ENCODE measurements at places on chromosomes 2 and 18.
A peak's percentile ranks its signal among the peaks of the same experiment; 100 is the strongest.

DNA sequence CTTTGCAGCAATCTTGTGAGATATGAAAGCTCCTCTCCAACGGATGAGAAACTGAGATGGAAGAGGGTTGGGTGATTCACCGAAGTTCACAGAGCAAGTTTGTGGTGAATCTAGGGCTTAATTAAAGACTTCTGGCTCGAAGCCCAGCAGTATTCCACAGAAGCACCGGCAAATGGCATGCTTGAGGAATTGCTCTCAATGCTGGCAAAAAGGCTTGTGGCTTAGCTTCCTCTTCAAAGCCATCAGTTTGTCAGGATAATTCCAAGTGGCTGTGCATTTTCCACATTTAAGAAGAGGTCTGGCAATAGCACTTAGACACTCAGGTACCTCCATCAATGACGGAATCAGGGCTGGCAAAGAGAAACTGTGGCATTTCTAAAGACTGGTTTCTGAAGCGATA, 98.7 kb upstream of the SLC66A3 start:
- peak; percentile 85 for DNase-seq

GRCh38 chr18:77899972-77900754, 650.5 kb downstream of the GALR1 start:
- DNase-seq: peak; percentile 39

- no peak for DNase-seq
Measured at GRCh38 chr2:142981069-142981378, 103.6 kb downstream of the KYNU start.

DNA sequence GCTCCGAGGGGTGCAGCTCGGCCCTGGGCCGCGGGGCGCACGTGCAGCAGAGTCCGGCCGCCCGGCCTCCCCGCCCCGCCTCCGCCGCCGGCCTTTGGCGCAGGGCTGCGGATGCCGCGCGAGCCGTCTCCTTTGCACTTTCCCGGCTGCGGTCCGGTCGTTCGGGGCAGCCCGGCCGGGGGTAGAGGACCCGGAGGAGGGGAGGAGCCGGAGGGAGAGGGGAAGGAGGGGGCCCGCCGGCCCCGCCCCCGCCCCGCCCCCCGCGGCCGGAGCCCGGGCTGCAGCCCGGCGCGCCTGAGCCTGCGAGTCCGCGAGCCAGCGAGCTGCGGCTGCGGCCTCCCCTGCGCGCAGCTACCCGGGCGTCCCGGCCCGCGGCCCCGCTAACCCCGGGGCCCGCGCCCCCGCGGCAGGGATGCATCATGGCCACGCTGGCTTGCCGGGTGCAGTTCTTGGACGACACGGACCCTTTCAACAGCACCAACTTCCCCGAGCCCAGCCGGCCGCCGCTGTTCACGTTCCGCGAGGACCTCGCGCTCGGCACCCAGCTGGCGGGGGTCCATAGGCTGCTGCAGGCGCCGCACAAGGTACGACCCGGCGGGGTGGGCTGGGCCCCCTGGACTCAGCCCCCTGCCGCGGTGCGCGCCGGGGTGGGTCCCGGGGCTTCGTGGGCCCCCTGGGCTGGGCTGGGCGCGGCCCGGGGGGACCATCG, at the start of gene FHOD3:
Gene FHOD3 (plus strand): TSS at position 297 of the 709 bp plus-strand sequence. CDS start 123 bp downstream, at position 420.
- DNase-seq: peak; percentile 20

- no peak for DNase-seq
Measured at GRCh38 chr18:39770399-39770798, 2184.6 kb upstream of the PIK3C3 start.

GRCh38 chr18:59609654-59610053, 87.6 kb downstream of the CCBE1 start:
- DNase-seq: no peak

DNA sequence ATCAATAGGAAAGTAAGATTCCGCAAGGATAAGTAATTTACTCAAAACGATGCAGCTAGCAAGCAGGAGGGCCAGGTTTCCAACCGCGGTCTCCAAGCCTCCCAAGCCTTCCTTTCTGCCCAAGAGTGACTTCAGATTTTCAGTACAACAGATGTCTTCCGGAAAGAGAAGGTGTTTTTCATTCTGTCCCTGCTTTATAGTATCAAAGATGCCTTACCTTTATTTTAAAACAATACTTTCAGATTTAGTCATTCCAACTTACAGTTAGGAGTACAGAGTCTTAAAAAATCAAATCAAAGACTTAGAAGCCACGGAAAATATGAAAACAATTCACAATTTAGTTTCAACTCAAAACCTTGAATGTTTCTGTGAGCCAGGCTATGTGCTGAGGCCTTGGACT, 43.6 kb downstream of the CYB5A start:
- no peak for DNase-seq

- DNase-seq: no peak
Measured at GRCh38 chr2:1493431-1494126, 80.3 kb downstream of the TPO start.

GRCh38 chr18:28095041-28095440, 81.9 kb downstream of the CDH2 start:
- no peak for DNase-seq

- no peak for DNase-seq
Measured at GRCh38 chr2:44778221-44778654, 163.3 kb upstream of the SIX3 start.

DNA sequence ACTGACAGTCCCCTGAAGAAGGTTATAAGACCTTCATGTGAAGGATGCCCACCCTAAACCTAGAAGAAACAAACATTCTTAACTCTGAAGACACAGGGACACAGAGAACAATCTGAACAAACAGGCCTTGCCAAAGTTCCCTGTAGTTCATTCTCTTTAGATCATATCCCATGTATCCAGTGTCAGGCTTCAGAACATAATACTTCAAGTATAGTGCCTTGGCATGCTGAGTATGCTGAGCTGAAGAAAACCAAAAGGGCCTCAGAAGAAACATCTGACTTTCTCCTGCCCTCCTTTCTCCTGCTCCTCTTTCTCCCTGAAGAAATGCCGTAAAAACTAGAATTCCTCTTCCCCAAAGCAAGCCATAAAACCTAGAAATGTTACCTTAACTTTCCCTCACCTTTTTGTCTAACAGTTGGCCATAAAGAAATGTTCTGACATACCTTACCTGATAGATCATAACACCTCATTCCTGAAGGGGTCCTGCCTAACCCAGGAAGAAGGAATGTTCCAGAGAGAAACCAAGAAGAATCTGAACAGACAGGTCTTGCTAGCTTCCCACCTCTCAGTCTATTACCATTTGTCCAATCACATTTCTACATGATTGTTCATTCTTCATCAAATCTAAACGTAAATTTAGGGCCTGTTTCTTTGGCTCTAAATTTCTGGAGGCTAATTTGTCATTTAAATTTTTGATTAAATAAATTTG, 160.1 kb upstream of the ZC3H15 start:
- DNase-seq: no peak

- no peak for DNase-seq
Measured at GRCh38 chr2:28340312-28341202, 52.1 kb upstream of the FOSL2 start.

DNA sequence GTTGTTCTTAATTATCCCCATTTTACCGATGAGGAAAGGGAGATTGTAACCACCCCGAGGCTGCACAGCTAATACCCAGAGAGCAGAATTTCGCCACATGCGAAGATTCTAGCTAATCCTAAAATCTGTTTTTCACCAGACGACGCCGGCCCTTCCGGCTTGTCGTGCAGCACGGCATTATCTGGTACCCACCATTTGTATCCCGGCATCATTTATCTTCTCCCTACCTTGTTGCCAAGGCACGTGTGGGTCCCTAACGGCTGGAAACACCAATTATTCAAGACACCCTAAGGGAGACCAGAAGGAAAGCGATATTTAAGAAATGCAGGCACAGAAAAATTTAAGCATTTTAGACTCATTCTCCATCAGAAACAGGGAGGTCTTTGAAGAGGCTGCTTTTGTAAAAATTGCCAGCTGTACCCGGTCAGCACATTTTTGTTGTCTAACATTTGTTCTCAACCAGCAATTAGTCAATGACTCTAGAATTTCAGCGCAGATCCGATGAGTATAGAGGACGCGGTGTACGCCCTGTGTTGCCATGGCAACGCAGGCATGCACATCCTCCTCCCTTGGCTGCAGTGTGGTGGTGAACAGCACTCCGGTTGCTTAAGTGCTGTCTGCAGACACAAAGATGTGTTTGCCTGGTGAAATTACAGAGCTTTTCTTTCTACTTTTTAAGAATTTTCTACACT, 111.6 kb downstream of the AGAP1 start:
- DNase-seq: peak; percentile 79

GRCh38 chr2:60029566-60029883, 523.9 kb downstream of the BCL11A start:
- DNase-seq: no peak

DNA sequence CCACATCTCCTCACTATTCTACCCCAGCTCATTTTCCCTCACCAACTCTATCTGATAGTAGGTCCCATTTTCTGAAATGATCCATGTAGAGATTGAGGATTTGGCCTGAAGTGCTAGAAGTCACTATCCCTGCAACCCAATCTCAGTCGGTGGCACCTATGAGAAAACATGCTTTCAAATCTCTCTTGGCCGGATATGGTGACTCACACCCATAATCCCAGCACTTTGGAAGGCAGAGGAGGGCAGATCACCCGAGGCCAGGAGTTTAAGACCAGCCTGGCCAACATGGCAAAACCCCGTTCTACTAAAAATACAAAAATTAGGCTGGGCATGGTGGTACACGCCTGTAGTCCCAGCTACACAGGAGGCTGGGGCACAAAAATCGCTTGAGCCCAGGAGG, 19.1 kb upstream of the MARCHF4 start:
- DNase-seq: no peak

- peak; percentile 51 for DNase-seq
Measured at GRCh38 chr2:66509326-66509811, 74.4 kb downstream of the MEIS1 start.

- no peak for DNase-seq
Measured at GRCh38 chr2:152038441-152038958, 60.3 kb downstream of the CACNB4 start.

DNA sequence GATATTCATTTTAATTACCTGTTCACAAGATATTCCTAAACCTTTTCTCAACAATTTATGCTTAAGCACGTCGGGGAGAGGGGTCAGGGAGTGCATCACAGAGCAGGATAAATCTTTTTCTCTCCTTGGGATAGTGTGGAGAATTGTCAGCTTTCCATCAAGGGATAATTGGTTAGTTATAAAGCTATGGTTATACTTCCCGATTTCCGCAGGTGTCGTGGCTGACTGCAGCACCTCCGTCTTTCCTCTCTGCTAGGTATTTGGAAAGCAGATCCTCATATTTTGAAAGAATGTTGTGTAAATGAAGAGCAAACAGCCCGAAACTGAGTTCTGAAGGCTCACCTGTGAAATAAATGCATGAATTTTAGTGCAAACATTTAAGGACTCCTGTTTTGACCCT, 778 bp downstream of the DYNC2LI1 start:
- no peak for DNase-seq

- DNase-seq: no peak
Measured at GRCh38 chr2:66477135-66477842, 42.4 kb downstream of the MEIS1 start.

GRCh38 chr18:6624661-6625311, 104.7 kb upstream of the ARHGAP28 start:
- peak; percentile 67 for DNase-seq

GRCh38 chr2:1448009-1448408, 34.7 kb downstream of the TPO start:
- DNase-seq: no peak

DNA sequence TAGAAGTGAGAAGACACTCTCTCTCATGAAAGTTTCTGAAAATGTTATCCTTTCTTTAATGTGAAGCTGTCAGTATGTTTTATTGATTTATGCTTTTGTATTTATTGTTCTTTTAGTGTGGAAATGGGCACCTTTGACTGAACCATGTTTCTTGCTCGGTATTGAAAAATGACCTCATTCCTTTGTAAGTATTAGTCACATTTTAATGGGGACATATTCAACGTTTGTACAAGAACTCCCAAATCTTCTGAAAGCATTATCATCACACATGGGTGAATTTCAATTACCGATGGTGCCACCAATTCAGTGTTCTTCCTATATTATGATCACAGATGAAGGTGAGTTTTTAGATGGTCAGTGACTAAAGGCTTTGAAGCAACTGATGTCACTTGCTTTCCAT, 371.8 kb upstream of the GCFC2 start:
- no peak for DNase-seq

DNA sequence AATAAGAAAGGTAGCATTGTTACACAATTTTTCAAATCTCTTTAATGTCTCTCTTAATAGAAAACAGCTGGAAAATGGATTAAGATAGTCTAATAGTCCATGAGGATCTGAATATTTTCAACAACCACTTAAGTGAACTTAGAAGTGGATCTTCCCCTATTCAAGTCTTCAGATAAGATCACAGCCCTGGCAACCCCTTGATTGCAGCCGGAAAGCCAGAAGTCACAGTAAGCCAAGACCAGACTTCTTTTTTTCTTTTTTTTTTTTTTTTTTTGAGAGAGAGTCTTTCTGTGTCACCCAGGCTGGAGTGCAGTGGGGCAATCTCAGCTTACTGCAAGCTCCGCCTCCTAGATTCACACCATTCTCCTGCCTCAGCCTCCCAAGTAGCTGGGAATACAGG, 18.6 kb upstream of the ZC3H15 start:
- DNase-seq: no peak

DNA sequence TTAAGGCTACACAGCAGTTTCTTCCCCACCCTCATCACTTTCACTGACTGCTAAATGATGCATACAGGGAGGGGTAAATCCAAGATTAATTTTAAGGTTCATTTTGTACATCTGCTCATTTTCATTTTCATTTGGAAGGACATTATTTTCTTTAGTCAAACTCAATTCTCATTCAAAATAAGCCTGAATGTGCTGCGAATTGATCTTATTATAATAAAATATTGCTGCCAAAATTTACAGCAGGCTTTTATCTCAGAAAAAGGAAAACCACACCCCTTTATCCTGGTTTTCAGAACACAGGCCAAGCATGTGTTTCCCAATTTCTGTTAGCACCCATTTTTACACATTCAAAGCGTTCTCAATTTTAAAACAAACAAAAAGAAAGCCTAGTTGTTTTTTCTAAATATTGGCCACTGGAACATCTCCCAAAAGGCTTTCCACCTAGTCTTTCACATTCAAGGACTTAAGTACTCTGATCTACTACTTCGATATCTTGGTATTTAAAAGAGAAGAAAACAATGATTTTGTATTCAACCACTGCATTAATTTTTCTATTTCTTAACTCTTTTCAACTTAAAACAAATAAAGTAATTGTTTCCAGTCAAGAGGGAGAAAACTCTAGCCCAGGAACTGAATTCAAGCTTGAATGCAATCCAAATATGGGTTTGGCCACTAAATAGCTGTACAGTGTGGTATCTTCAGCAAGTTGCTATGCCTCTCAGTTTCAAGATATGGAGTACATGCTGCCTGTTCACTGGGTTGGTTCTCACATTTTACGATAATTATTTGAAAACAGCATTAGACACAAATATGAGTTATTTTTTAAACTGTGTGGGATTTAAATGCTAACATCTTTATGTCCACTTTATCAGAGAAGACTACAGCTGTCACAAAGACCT, 52.5 kb downstream of the CDH2 start:
- DNase-seq: no peak

- no peak for DNase-seq
Measured at GRCh38 chr2:64350996-64351395, 103.0 kb upstream of the LGALSL start.

DNA sequence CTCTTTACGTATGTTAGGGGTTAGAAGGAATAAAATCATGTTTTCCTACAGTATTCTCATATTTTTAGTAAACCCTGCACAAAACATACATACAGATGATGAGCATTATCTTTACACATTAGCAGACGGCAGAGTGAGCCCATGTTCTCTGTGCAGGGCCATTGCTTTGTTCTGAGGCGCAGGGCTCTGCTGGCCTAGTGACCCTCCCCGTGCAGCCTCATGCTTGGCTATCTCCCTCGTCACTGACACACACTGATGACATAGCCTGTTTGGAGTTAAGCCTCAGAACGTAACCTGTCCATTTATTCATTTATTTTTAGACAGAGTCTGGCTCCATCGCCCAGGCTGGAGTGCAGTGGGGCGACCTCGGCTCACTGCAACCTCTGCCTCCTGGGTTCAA, 115.9 kb upstream of the FOSL2 start:
- DNase-seq: no peak
